Lung microvascular endothelial cell (primary cell): ENCODE measurements at places on chromosomes 11 and 22.

DNA sequence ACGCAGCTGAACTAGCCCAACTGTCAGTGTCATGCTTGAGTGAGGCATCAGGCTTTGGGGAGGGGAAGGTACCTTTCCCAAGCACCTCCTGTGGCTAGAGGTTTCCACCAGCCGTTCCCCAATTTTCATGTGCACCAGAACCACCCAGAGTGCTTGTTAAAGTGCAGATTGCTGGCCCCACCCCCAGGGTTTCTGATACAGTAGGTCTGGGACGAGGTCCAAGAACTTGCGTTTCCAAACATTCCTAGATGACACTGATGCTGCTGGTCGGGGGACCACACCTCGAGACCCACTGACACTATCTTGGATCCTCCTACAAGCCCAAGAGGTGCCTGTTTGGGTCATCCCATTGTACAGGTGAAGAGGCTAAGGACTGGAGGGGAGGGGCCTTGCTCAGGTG, 59.8 kb downstream of the PDE2A start:
- DNase-seq, result no peak

GRCh38 chr22:44597616-44598015, 99.6 kb upstream of the RTL6 start:
- no peak for DNase-seq

- DNase-seq, result no peak
Observed at GRCh38 chr11:16584569-16584968, 153.9 kb upstream of the C11orf58 start.

- peak; percentile 44 for DNase-seq
Observed at GRCh38 chr11:103659743-103660142, 376.7 kb upstream of the DDI1 start.

- DNase-seq, result no peak
Observed at GRCh38 chr11:131074573-131074972, 158.3 kb upstream of the SNX19 start.

DNA sequence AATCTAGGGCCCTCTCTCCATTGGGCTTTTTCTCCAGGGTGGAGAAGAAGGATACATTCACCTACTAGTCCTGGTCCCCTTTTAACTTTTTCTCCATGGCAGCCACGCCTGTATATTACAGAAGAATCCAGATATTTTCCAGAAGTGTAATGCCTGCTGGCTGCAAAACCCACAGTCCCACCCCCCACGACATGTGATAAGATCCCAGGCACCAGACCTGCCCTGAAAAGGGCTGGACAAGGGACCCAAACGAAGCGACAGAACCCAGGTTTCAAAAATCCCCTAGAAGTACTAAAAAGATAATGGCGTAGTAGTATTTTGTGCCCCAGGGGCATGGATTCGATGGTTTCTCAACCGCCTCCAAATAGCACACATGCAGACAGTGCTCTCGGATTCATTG, 2.8 kb downstream of the WT1 start:
- DNase-seq, result no peak

- peak; percentile 45 for DNase-seq
Observed at GRCh38 chr11:123543797-123544196, 110.6 kb downstream of the SCN3B start.

GRCh38 chr11:72330131-72330727, 86.3 kb upstream of the PHOX2A start:
- DNase-seq, result no peak

- no peak for DNase-seq
Observed at GRCh38 chr11:126697936-126698335, 302.6 kb downstream of the KIRREL3 start.

GRCh38 chr22:26981111-26981510, 323.7 kb downstream of the MIAT start:
- no peak for DNase-seq

DNA sequence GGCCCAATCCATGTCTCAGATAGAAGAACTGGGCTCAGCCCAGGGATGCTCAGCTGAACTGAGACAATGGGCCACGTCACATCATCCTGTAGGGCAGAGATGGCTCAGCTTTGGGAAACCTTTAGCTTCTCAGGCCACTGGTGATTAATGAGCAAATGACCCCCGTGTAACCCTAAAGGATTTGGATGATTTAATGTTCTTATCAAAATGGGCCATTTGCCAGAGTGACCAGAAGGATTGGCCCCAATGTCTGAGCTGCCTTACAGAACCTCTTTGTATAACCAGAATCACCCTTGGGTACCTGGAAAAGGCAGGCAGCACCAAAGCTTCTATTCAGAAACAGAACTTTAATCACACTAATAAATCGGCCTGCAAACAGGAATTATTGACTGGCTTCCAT, 73.7 kb downstream of the ABTB2 start:
- DNase-seq, result no peak

- DNase-seq, result no peak
Observed at GRCh38 chr11:84795698-84796097, 831.4 kb downstream of the DLG2 start.

DNA sequence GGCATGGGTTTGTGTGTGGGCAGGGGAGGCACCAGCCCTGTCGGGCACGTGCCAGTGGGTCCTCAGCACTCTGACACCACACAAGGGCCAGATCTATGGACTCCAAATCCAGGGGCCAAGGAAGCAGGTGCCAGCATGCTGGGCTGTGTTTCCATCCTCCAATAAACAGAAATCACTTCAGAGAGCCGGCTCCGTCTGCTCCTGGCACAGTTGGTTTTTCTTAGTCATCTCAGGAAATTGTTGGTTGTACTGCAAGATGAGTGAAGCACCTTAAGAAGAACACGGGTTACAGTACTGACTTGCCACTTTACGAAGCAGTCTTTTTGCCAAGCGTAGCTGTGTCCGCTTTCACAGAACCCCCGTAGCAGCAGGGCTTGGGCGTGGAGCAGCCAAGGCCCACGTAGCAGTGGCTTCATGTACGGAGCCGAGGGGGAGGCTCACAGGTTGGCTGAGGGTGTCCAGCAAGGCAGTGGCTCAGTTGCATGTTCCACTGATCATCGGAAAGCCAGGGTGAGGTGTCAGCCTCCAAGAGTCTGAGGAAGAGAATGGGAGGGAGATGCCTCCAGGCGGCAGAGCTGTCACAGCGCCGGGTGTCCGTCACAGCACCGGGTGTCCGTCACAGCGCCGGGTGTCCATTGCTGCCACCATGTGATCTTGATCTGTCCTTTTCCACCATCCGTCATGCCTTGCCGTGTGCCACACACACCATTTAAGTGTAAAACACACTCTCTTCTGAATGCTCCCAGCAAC, 314.9 kb downstream of the CTTN start:
- DNase-seq, result no peak

DNA sequence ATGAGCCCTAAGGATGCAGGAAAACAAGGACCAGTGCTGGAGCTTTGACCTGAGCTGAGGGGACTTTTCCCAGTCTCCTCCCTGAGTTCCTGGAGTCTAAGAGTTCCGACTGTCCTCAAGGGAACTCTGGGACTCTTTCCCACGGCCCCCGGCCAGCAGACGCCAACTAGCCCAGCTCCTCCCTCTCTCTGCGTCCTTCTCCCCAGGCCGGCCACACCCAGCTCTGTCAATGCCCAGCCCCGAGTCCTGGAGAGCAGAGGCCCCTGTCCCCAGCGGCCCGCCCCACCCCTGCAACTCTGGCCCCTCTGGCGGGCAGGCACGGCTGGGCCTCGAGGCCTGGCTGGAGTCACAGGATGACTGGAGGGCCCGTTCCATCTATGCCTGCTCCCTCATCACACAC, 29.8 kb downstream of the NECTIN1 start:
- peak; percentile 27 for DNase-seq

DNA sequence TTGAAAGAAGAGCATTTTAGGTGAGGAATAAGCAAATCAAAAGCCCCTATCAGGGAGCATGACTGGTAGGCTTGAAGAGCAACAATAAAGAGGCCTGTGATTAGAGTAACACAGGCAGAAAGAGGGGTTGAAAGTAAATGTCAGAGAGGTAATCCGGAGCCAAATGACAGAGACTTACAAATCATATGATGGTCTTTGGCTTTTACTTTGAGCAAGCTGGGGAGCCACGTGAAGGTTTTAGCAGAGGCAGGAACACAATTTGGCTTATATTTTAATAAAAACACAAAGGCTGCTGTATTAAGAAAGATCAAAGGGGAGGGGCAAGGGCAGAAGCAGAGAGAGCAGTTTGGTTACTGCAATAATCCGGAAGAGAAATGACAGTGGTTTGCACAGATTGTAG, 12.8 kb upstream of the NARS2 start:
- no peak for DNase-seq

DNA sequence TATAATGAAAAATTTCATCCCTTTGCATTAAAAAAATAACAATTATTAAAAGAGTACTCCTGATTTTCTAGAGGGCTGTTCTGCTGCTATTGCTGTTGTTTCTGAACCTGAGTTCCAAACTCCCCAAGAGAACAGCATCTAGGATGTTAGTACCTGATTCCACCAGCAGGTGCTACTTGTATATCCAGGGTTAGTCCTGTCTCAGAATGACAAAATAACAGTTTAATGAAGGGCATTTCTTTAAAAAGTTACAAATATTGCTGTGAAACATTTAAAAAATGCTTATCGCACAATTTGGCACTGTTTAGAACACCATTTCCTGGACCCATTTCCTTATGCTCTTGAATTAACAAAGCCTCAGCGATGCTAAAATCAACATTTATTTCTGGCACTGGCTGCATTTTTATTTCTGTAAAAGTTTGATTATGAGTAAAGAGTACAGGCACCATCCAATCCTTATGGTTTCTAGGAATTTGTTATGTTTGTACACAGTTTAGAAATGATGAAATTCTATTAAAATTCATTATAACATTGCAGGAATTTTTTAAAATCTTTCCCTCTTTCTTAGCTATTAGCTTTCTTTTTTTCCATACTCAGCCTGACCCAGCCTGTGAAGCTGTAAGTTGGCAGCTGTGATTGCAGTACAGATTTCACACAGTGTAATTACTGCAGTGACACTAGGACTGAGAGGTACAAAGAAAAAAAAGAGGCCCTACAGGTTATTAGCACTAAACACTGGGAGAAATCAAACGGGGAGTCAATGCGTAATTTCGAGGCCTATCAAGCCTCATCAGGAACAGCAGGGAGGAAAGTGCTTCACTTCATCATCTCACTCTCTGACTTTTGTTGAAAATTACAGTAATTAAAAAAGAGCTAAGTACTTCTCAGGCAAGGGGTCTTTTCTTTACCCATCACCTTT, 208.8 kb downstream of the DCDC1 start:
- DNase-seq, result peak; percentile 12

- DNase-seq, result peak; percentile 6
Observed at GRCh38 chr11:90639461-90639993, 416.7 kb upstream of the CHORDC1 start.

DNA sequence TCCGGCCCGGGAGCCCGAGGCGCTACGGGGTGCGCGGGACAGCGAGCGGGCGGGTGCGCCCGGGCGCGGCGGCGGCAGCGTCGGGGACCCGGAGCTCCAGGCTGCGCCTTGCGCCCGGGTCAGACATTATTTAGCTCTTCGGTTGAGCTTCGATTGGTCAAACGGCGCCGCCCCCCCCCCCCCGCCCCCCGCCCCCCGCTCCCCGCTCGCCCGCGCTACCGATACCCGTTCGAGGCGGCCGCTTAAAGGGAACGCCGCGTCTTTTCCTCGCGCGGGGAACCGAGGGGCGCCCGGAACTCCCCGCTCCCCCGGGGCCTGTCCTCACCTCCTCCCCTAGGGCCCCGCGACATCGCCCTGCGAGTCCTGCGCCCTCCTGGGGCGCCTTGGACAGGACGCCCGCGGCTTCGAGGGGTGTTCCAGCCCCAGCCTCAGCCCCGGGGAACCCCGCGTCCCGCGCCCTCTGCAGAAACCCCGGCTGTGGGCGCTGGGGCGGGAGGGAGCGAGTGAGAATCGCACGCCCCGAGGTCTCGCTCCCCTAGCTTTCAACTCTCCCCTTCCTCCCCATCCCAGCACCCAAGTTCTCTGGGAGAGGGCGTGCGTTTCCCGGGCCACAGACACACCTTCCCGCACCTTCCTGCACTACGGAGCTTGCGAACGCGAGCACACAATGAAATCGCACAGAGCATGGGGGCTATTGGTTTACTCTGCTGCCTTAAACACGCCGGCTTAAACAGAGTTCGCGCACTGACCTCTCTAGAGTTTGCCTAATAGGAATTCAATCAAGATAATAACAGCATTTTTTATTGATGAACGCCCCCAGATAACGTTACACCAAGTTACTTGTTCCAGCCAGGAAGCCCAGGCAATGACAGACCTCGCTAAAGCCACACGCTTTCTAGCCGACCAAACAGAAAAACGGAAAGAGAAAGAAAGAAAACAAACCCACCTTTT, at the start of gene BDNF:
TSS of gene BDNF (minus strand) at position 105 of the 951 bp plus-strand sequence. CDS start 41,891 bp downstream, outside the sequence.
- DNase-seq, result peak; percentile 45

- no peak for DNase-seq
Observed at GRCh38 chr11:120255519-120255866, 15.6 kb downstream of the POU2F3 start.

DNA sequence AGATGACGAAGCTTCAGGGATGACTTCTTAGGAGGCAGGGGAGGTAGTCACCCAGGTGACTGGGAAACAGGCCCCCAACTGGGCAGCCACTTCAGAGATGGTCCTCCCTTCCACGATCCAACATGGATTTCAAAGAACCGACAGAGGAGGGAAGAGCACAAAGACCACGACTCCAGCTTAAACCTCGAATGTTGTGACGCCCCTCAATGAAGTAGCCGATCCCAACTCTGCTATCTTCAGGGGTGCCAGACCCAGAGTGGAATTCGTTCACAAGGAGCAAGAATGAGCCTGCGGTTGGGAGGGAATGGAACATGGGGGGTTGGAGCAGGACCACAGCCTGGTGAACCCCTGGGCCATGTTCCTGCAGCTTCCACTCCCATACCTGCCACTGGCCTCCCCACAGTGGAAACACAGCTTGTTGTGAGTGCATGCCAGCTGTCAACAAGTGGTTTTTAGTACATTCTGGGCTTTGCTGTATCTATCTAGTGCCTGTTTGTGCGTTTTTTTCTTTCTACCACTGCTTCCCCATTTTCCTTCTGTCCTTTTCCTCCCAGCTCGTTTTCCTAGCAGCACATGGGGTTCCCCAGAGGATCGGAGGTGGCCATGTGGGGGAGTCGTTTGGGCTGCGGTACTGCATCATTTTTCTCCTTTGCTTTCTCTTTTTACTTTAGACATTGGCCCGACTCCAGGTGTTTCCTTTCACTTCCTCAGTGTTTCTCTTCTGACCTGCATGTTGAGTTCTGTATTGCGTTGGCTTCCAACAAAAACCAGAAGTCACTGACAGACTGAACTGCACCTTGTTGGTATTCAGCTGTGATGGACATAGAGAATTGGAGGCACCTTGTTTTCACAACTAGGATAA, 65.8 kb downstream of the MORC2 start:
- DNase-seq, result no peak

- peak; percentile 76 for DNase-seq
Observed at GRCh38 chr22:42635531-42635930, 4.9 kb downstream of the ATP5MGL start.
